ENCODE measurements at places on chromosomes 11 and 22.

DNA sequence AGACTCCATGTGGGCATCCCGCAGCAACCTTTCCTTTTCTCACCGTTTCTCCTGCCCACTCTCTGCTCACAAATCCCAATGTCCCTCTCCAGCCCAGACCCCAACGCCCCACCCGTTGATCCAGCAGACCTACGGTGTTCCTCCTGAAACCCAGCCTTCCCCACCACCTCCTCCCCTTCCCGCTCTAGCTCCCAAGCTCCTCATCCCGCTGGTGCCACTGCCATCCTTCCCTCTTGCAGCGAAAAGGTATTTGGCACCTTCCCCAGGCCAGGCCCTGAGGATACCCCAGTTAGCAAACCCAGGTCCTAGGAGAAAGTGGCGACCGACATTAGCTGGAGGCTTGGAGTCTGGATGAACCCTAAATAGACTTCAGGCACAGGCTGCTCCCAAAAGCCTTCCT is 84.0 kb upstream of the RTL6 start:
- DNase-seq = no peak

GRCh38 chr11:92967178-92967577 is 2.3 kb upstream of the MTNR1B start:
- no peak for DNase-seq

DNA sequence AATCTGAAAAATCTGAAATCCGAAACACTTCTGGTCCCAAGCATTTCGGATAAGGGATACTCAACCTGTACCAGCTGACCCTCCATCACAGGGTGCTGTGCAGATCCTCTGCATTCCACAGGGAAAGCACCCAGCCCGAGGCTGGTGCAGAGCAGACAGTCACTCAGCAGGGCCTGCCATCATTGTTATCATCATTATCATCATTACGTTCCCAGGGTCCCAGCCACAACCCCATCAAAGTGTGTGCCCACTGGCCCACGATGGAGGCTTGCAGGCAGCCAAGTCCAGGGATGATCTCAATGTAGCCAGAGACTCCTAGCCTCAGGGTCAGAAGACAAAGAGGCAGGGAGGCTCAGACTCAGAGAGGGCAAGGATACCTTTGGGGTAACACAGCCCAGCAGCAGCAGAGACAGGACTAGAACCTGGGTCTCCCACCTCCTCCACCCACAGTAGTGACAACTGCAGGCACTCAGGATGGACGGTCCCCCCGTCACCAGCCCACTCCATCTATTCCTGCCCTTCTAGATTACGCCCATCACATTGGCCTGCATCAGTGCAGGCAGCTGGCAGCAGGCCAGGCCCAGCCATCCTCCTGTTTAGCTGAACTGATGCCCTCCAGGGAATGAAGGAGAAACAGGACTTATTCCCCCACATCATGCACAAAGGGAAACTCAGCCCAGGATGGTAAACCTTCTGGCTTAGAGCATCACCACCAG is 10.3 kb downstream of the GAL3ST1 start:
- DNase-seq = no peak

GRCh38 chr22:32583921-32584335 is 109.3 kb downstream of the FBXO7 start:
- DNase-seq = no peak

DNA sequence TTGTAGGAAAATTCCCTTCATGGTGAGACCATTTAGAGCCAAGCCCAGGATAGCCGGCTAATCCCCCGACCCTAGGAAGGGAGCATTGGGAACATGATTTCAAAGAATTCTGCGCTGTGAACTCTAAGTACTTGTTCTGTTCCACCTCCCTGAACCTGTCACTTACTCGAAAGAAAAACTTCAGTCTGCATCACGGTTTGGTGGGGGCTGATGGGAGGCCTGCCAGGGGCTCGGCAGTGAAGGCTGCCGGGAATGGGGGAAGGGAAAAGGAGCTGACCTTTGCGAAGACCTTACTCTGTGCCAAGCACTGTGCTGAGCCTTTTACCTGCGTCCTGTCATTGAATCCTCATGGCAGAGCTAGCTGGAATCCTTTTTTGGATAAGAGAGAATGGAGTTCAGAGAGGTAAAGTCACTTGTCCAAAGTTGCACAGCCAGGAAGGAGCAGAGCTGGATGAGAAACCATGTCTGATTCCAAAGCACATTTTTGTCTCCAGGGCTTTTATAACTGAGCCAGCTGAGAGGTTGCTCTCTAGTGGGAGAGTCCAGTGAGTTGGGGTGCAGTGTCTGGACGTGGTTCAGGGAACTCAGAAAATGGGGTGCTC is 15.4 kb downstream of the RASD2 start:
- no peak for DNase-seq

DNA sequence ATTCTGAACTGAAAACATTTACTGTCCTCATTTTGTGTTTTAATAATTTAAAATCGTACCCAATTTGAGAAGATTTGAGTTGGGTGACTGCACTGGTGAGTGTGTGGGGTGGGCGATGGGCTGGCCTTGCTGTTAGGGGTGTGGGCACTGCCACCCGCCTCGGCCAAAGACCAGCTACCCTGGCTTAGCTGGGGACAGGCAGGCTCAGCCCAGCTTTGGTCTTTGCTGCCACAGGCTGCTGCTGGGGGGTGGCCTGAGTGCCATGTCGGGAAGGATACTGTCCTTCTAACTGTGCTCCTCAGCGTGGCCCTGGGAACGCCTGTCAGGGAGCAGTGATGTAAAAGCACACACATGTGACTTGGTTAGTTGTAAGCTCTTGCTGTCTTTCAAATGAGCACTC is 22.3 kb downstream of the FAM118A start:
- no peak for DNase-seq

DNA sequence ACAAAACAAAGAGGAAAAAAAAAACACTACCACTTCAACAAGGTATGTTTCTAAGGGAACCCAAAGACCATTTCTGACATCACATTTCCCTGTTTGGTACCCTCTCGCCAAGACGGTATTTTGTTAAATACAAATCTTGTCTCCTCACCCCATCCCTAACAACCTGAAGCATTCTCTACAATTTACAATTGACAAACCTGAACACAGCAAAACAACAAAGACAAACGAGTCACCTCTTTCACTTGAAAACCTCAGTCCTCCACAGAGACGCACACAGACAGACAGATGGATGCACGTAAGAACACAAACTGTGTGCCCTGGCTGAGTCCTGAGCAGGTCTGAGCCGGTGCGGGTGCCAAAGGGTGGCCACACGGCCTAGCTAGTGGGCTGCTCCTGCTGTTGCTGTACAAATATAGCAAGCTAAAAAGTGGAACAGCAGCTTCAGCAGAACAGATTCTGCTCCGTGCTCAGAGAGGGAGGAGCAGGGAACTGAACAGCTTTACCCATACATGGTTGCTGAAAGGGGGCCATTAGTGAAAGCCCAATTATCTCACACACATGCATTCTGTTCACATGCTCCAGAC is 28.5 kb downstream of the CELF1 start:
- no peak for DNase-seq

GRCh38 chr11:121304759-121305158 is 12.2 kb downstream of the SC5D start:
- no peak for DNase-seq

GRCh38 chr11:130819625-130820024 is 96.7 kb downstream of the SNX19 start:
- no peak for DNase-seq

Measured in SW 1271 (cell line).